ENCODE measurements at places on chromosomes 13 and 19.

DNA sequence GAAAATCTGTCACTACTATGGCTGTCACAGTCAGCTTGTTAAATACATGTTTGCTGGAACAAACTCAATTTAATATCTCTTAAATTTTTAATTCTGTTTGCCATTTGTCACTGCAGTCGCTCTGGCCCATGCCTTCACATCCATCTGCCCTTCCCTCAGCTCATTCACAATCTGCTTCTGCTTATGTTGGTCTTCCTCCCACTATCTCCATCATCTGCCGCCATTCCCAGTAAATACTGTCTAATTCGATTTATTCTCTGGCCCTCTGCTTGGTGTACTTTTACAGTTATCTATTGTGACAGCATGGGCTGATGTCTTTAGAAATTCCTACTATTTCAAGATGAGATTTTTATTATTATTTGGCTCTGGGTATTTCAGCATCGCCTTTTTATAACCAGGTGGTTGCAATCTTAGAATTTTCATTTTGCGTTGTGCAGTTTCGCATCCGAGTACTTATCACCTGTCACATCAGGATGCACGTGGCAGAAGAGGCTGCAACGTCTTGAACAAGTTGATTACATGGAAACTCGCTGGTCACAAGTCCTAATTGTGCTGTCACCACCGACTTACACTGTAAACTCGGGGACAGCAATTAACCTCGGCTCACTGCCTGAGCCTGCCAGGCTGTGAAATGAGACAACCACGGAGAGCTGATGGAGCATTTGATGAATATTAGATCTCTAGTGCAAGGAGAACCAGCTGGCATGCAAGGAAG is 158.4 kb downstream of the MYO16 start:
- DNase-seq: no peak
- no peak overlapping the region for H3K4me3 ChIP-seq
- no peaks in the 10 kb centered on the region for H3K4me1 ChIP-seq
- H3K27me3 ChIP-seq: no peaks in the 10 kb centered on the region
- no peak overlapping the region for H3K27ac ChIP-seq

- H3K27me3 ChIP-seq: peaks cover under 1% of the 10 kb centered on the region
- H3K36me3 ChIP-seq: no peaks in the 10 kb centered on the region
- no peak overlapping the region for H3K27ac ChIP-seq
- no peak overlapping the region for H3K4me3 ChIP-seq
- DNase-seq: no peak
These were observed 13.7 kb downstream of the FAM124A start for GRCh38 chr13:51235756-51236490.

- no peak overlapping the region for H3K4me3 ChIP-seq
- DNase-seq: no peak
- no peaks in the 10 kb centered on the region for H3K4me1 ChIP-seq
- H3K27me3 ChIP-seq: no peaks in the 10 kb centered on the region
These were observed 1566.5 kb upstream of the SLC10A2 start for GRCh38 chr13:104632736-104633135.

DNA sequence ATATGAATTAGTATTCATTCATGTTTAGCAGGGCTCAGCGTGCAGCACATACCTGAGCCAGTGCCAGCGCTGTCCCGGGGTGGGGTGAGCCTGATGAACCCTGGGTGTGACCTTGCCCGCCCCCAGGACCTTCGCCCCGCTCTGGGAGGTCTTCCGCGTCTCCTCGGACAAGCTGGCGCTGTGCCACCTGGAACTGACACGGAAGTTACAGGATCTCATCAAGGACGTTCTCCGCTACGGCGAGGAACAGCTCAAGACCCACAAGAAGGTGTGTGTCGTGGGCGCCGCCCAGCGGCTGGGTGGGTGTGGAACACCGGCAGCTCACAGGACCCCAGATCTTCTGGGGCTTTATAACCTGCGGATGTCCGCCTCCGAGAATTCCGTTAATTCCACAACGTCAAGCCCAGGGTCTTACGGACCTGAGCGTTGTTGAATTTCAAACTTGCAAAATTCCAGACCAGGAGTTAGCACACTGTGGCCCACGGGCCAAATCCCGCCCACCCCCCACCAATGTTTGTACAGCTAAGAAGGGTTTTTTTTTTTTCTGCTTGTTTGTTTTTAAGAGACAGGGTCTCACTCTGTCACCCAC is 15.4 kb downstream of the FCHO1 start:
- no peak overlapping the region for H3K27ac ChIP-seq
- no peaks in the 10 kb centered on the region for H3K4me1 ChIP-seq
- H3K4me3 ChIP-seq: no peak overlapping the region
- H3K36me3 ChIP-seq: peaks cover 28% of the 10 kb centered on the region
- no peak for DNase-seq

GRCh38 chr13:75486146-75487062 is 4.4 kb upstream of the TBC1D4 start:
- H3K27ac ChIP-seq: no peak overlapping the region
- DNase-seq: no peak
- peaks cover 14% of the 10 kb centered on the region for H3K27me3 ChIP-seq
- H3K4me1 ChIP-seq: no peaks in the 10 kb centered on the region

- H3K27me3 ChIP-seq: no peaks in the 10 kb centered on the region
- H3K4me3 ChIP-seq: no peak overlapping the region
- H3K36me3 ChIP-seq: no peaks in the 10 kb centered on the region
- no peak overlapping the region for H3K27ac ChIP-seq
- H3K4me1 ChIP-seq: no peaks in the 10 kb centered on the region
These were observed 799.0 kb downstream of the DACH1 start for GRCh38 chr13:71068041-71068440.

DNA sequence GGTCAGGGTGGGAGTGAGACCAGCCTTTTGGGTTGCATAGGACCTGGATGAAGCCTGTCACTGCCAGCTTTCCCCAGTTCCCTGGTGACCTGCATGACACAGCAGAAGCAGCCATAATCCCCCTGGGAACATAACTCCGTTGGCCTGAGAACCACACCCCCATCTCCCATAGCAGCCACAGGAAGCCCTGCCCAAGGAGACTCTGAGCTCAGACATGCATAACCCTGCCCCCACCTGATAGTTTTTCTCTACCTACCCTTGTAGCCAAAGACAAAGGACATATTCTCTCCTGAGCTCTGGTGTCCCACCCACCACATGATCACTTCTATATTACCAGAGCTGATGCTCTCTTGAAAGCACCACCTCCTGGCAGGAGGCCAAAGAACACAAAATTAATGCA is 413.5 kb upstream of the HTR2A start:
- H3K4me1 ChIP-seq: no peaks in the 10 kb centered on the region
- H3K36me3 ChIP-seq: no peaks in the 10 kb centered on the region
- no peak for DNase-seq
- H3K27ac ChIP-seq: no peak overlapping the region
- no peak overlapping the region for H3K4me3 ChIP-seq
- no peaks in the 10 kb centered on the region for H3K27me3 ChIP-seq

GRCh38 chr13:93499991-93500390 is 273.4 kb downstream of the GPC6 start:
- H3K4me3 ChIP-seq: no peak overlapping the region
- H3K27ac ChIP-seq: no peak overlapping the region
- H3K4me1 ChIP-seq: no peaks in the 10 kb centered on the region
- DNase-seq: no peak
- H3K36me3 ChIP-seq: no peaks in the 10 kb centered on the region

- peaks cover 11% of the 10 kb centered on the region for H3K4me1 ChIP-seq
- DNase-seq: peak; percentile 57
- peak overlapping the region; percentile 81 for H3K4me3 ChIP-seq
- H3K27me3 ChIP-seq: no peaks in the 10 kb centered on the region
These were observed 11.3 kb downstream of the STAP2 start for GRCh38 chr19:4327252-4327876.

DNA sequence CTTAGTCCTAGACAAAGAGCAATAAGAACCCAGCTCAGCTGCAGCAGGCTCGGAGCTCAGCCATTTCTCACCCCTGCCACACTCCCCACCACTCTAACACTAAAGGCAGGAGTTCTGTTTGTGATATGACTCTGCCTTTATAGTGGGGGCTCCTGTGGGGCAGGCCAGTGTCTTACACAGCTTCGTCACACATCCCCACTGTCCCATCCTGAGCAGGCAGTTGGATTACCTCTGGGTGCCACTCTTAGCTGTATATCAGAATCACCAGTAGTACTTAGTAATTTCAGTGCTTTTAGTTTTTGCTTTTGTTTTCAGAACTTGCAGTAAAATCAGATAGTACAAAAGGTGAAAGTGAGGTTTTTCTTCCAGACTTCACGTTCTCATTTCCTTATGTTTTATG is 16.8 kb downstream of the SAMD4B start:
- no peaks in the 10 kb centered on the region for H3K27me3 ChIP-seq
- H3K4me3 ChIP-seq: no peak overlapping the region
- no peak for DNase-seq

DNA sequence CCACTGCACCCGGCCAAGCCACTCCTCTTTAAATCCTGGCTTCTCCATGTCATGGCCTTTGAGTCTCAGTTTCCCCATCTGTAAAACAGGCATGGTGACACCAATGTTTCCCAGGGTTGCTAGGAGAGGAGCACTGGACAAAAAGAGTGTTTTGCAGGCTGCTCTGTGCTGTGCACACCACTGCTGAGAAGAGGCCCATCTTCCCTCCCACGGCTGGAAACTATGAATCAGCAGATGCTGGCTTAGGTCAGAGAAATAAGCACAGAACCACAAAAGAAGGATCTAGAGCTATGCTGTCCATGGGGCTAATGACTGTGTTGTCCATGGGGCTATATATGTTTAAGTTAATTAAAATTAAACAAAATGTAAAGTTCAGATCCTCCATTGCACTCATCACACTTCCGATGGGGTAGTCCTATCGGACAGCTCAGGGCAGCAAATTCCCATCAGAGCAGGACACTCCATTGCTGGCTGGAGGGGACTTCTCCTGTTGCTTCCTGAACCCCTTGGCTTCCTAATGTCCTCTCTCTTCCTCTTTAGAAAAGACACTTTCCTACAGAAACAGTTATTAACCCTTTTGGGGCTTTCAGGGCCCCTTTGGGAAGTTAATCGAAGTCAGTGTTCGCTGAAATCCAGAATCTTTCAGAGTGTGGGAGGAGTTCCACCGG is 37.1 kb downstream of the TSHZ3 start:
- no peaks in the 10 kb centered on the region for H3K36me3 ChIP-seq
- no peaks in the 10 kb centered on the region for H3K27me3 ChIP-seq
- no peak overlapping the region for H3K4me3 ChIP-seq
- H3K4me1 ChIP-seq: no peaks in the 10 kb centered on the region

DNA sequence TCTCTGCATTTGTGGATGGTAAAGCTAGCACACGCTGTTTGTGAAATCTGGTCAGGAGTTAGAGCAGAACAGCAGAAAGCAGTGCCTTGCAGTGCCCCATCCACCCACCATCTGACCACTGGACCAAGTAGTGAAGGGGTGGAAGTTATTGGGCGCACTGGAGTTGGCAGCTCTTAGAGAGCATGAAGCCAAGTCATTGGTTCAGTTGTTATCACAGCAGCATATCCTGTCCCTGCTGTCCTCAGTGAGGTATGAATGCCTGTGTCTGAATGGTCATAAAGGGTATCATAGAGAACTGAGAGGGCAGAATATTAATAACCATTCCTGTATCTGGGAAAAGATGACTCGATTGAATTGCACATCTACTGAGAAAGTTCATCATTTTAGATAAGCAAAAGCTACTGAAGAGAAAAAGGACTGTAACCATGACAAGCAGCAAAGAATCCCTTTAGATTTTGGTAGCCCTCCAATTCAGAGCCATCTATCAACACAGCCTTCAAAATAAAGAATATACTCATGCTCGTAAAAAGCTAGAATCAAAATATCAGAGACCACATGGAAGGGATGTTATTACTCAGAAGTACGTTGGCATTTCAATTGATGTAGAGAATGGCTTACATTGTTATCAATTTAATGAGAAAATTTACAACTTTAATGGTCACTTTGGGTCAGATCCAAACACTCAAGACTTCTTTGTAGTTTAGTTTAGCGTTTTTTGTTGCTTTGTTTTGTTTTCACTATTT is 919.0 kb downstream of the EFNB2 start:
- no peaks in the 10 kb centered on the region for H3K36me3 ChIP-seq
- no peaks in the 10 kb centered on the region for H3K4me1 ChIP-seq
- H3K27me3 ChIP-seq: no peaks in the 10 kb centered on the region
- DNase-seq: no peak
- H3K4me3 ChIP-seq: no peak overlapping the region
- H3K27ac ChIP-seq: no peak overlapping the region

- no peak overlapping the region for H3K27ac ChIP-seq
- DNase-seq: no peak
- H3K4me3 ChIP-seq: no peak overlapping the region
These were observed 10.8 kb upstream of the ZNF799 start for GRCh38 chr19:12411893-12412292.

DNA sequence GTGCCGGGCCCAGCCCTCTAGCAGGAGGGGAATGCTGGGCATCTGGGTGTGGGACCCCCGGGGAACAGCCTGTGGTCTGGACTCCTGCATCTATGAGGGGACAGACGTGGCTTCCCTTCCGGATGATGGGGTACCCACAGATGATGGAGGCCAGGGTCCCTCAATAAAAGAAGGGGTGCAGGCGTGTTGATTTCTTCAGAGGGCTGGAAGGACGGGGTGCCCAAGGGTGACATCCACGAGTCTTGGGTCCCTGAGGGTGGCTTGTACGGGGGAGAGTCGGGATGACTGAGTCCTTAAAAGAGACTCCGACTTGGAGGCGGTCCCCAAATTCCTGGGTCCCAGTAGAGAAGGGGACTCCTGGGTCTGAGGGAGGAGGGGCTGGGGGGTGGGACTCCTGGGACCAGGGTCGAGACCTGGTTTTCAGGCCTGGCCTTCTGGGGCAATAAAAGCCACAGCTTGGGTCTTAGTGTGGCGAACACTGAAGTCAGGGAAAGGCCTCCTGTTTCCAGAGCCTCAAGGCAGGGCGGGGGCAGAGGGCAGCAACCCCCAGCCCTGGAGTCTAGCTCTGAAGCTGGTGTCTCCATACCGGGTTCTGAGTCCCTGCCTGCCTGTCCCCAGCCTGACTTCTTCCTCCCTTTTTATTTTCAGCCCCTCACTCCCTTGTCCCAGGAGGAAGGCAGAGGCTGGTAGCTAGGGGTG is 459 bp upstream of the GRIN2D start:
- no peak overlapping the region for H3K27ac ChIP-seq
- peaks cover 5% of the 10 kb centered on the region for H3K36me3 ChIP-seq
- DNase-seq: no peak
- H3K27me3 ChIP-seq: peaks cover 29% of the 10 kb centered on the region

GRCh38 chr13:76707360-76707759 is 178.8 kb downstream of the KCTD12 start:
- H3K4me1 ChIP-seq: no peaks in the 10 kb centered on the region
- no peaks in the 10 kb centered on the region for H3K27me3 ChIP-seq
- no peak overlapping the region for H3K4me3 ChIP-seq
- no peak overlapping the region for H3K27ac ChIP-seq
- H3K36me3 ChIP-seq: no peaks in the 10 kb centered on the region

- H3K27ac ChIP-seq: no peak overlapping the region
- no peaks in the 10 kb centered on the region for H3K27me3 ChIP-seq
- no peak for DNase-seq
- H3K36me3 ChIP-seq: no peaks in the 10 kb centered on the region
- H3K4me3 ChIP-seq: no peak overlapping the region
These were observed 12.8 kb upstream of the CERS4 start for GRCh38 chr19:8196271-8196927.

Measured in CD8-positive, alpha-beta memory T cell (primary cell).